ENCODE measurements at places on chromosomes 13 and 19.

- no peak for DNase-seq
Observed at GRCh38 chr13:112096959-112097358, 30.0 kb downstream of the SOX1 start.

- no peak for DNase-seq
Observed at GRCh38 chr19:7869453-7869909, 4.7 kb downstream of the PRR36 start.

DNA sequence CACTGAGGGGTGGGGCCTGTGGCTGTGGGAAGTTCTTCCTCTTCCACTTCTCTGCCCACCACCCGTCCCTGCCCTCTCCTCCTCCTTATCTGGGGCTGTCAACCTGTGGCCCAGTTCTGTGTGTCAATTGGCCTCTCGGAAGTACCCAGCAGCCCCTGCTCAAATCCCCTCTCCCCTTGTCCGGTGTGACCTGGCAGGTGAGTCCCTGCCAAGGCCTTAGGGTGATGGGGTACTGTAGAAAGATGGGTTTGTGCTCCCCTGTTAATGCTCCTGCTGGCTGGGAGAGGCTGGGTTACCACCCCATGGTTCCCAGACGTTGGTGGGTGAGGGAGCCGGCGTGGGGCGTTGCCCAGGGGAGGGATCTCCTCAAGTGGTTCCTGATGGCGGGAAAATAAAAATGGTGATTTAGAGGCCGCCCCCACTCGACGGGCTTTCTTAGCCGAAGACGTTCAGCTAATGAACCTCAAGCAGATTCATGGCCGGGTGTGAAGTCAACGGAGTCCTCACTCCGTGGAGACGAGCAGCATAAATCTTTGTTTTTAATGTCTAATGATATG lies 141.2 kb downstream of the URI1 start:
- no peak for DNase-seq

DNA sequence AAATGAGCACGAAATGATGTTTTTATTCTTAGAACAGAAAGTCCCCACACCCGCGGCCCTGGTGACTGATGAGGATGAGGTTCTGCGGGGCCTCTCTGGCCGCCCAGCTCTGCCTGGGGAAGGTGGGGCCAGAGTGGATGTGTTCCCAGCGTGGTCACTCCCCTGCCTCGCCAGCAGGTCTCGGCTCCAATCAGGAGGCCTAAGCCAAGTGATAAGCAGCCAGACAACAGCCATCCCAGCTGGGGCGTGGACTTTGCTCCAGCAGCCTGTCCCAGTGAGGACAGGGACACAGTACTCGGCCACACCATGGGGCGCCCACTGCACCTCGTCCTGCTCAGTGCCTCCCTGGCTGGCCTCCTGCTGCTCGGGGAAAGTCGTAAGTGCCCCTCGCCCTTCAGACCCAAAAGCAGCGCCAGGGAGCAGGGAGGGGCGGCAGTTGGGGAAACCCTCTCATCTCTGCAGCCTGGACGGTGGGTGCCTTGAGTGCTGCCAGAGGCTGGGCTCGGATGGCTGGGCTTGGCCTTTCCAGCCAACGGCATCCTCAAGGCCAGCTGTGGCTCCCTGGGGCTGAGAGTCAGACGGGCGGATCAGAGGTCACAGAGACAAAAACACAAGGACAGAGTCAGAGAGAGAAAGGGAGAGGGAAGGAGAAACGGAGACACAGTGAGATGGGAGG lies at the start of gene F10:
TSS of gene F10 (plus strand) at position 250 of the 676 bp plus-strand sequence. CDS start at position 307, 57 bp downstream.
- DNase-seq, result peak; percentile 19

DNA sequence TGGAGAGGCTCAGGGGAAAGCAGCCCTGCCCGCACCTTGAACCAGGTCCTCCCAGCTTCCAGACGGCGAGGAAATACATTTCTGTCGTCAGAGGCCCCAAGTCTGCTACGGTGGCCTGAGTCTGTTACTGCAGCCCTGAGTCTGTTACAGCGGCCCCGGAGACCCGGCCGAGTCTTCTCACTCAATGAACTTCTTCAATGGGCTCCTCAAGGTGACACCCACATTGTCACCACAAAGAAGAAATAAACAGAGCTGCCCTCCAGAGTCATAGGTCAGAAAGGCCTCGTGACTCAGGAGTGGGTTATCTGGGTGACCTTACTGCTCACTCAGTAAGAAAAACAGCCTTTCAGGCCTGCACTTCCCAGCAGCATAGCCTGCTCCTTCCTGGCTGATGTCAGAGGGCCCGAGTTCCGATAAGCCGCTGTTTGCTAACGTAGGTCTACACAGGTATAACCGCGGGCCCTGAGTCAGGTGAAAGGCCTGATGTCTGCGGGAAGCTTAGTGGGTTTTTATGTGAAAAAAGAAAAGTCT lies 66.9 kb upstream of the TM9SF2 start:
- DNase-seq, result no peak

DNA sequence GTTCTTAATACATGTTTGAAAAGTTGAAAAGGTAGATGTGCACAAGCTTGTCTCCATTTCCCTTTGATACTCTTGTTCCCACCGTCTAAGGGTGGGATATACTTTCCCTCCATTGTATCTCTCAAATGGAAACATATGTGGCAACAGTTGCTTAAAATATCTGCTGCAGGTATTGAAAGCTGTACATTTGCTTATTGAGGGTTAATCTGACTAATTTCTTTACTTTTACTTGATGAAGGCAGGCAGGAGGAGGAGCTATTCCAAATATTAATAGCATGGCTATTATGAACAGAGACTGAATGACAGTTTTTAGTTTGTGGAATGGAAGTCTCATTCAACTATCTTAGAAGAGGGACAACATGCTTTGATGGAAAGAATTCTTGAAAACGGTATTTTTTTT lies 103.8 kb downstream of the SLC10A2 start:
- DNase-seq, result no peak

DNA sequence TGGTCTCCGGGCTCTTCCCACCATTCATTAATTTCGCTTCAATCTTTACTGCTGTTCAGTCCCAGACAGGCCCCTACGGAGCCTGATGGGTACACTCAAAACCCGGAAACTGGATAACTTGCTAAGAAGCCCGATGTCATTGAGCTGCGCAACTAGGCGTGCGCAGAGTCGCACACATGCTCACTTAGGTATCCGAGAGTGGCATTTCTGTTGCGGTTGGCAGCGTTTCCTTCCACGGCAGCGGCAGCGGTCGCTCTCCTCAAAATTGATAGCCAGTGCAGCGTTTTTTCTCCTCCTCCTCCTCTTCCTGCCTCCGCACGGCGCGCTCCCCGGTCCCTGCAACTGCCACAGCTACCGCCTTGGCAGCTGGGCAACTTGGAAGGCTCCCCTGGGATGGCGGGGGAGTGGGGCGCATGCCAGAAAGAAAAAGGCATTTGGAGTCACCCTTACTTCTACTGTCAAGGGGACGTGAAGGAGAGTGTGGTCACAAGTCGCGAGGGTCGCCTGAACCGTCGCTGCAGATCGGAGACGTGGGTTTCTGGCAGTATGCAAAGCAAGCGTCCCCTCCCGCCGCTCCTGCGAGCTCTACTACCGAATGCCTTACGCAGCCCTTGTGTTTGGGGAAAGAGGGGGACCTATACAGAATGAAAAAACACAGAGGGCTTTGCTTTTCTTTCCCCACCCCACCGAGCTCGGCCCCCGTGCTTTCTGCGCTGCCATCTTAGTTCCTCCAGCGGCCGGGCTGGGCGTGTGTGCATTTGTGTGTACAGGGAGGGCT lies 2.4 kb upstream of the MYCBP2 start:
- DNase-seq, result peak; percentile 93

DNA sequence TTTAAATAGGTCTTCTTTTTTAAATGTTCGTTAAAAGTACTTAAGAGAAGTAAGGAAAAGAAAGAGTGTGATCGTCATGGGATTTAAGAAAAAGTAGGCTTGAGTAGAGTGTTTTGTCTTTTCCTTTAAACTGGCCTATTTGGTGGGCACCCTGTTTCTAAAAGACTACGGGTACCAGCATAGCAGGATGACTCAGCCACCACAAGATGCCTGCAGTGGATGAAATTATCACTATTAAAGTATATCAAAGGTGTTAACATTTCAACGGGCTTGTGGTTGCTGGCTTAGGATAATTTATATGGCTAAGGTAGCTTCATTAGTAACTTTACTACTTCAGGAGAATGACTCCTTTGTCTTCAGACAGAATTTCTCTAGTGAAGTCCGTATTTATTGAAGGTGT lies 112.6 kb downstream of the STARD13 start:
- DNase-seq, result no peak

DNA sequence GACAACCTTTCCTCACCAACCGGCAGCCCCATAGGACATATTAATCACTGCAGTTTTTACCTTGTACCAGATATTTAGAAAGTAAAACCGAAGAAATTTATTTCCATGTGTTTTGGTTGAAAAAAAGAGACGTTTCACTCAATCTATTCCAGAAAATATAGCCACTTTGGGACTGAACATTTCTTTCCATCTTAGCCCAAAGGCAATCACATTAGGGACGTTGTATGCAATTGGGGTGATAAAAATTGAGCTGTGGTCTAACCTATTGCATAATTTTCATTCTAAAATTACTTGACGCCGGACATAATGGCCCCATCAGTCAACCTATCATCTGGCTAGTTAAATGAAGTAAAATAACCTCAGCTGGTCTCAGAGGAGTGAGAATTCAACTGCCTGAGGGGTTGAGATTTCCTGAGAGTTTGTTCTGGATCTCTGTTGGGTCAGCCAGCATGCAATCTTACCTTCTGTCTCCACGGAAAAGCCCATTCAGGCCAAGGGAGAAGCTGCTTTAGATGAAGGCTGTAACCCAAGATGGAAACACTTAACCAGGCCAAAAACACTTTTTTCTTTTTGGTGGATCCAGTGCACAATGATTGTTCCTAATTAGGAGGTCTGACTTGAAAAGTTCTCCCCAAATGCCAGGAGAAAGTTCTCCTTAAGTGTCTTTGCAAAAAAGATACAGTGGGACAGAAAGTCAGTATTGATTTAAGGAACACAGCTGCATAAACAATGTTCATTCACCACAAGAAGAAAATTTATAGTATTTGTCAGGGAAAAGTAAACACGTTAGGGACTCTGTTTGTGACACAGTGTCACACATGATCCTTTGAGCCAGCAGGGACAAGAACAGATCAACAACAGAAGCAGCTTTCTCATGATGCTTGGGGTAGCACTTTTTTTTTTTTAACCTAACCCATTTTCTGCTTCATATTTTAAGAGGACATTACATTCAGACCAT lies 34.1 kb downstream of the DLEU7 start:
- peak; percentile 11 for DNase-seq

DNA sequence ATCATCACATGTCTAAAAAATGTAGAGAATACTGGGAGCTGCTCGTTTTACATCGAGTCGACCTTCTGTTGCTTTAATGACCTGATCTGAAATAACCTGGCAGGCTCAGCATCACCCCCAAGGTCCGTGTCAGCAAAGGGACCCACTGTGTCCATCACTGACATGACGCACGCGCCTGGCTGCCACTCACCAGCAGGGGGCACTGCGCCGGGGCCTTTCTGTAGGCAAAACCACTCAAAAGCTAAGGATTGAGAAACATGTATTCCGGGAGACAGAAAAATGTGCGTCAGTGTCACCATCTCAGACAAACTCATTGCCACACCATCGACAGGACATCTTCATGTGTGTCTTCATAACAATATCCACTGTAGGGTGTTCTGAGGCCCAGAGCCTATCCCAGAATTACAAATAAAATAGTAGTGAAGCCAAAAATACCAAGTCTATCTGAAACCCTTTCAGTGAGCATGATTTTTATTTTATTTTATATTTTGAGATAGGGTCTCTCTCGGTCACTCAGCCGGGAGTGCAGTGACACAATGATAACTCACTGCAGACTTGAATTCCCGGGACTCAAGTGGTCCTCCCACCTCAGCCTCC lies 130.3 kb upstream of the LSM14A start:
- DNase-seq, result no peak

GRCh38 chr19:49173198-49173597 lies 15.6 kb downstream of the TRPM4 start:
- DNase-seq, result no peak

DNA sequence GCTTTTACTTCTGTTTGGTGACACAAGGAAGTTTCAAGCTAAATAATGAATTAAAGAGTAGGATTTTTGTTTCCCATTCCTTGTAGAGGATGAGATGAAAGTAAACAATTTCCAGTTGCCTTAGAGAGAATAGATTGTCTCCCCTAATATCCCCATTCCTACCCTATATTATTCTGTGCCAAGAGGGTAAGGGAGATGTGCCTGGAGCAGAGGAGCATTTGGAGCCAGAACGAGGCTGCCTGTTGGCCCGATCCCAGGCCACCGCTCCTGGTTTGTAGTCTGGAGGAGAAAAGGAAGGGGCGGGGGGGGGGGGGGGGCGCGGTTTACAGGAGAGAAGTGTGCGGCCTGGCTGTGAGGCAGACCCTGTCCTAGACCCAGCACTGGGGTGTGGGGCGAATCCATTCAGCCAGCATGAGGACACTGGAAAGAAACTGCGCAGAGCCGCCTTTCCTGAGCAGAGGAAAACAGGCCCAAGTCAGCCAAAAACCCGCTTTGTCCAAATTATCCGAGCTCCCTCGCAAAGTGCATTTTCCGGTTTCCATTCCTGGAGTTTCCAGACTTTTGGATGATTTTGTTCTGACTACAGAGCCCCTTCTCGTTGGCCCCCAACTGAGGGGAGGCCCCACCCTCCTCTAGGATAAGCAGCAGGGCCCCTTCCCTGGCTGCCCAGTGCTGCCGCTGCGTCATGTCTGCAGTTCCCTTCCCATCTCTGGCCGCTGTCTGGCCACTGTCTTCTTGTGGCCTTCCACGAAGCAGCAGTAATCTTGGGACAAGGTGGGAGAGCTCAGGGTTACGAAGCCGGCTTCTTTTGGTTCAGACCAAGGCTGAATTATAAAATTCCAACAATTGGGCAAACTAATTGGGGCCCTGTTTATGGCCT lies 23.0 kb downstream of the NFIX start:
- no peak for DNase-seq

- DNase-seq, result no peak
Observed at GRCh38 chr19:18637673-18638630, 1.1 kb downstream of the KLHL26 start.

GRCh38 chr19:8259922-8260247 lies 48.3 kb downstream of the CD320 start:
- DNase-seq, result no peak

- no peak for DNase-seq
Observed at GRCh38 chr13:93446238-93446637, 219.6 kb downstream of the GPC6 start.

- peak; percentile 6 for DNase-seq
Observed at GRCh38 chr19:9205501-9206113, 13.8 kb downstream of the OR7D4 start.

DNA sequence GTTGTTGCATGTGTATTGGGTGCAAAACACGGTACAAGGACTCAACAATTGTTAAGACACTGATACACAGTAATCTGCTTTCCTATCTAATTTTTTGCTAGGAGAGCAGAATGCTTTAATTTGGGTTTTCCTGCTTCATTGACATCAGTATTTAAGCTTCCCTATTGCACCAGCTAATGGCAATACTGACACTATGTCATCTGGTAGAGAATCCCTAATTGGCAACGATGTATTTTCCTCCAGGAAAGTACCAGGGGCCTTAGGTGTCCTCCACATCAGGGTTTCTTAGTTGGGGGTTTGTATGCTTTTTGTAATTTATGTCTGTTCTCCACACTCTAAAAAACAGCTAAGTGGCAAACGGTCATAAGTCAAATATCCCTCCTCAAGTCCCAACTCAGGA lies 76.5 kb upstream of the FRY start:
- no peak for DNase-seq

Data from skeletal muscle cell (primary cell).